Stimulated activated CD8-positive, alpha-beta memory T cell treated with anti-CD3 and anti-CD28 coated beads, Interleukin-15, amount 100 ng/mL, for 48 hours (primary cell): ENCODE measurements at places on chromosomes 7 and 10.

- no peak for DNase-seq
Observed at GRCh38 chr7:87127019-87127418, 25.2 kb upstream of the DMTF1 start.

- DNase-seq: no peak
Observed at GRCh38 chr7:7829667-7830066, 111.3 kb upstream of the RPA3 start.

GRCh38 chr10:132360766-132361447 is 28.9 kb downstream of the LRRC27 start:
- peak; percentile 13 for DNase-seq

- no peak for DNase-seq
Observed at GRCh38 chr10:121838931-121839330, 88.9 kb downstream of the ATE1 start.

DNA sequence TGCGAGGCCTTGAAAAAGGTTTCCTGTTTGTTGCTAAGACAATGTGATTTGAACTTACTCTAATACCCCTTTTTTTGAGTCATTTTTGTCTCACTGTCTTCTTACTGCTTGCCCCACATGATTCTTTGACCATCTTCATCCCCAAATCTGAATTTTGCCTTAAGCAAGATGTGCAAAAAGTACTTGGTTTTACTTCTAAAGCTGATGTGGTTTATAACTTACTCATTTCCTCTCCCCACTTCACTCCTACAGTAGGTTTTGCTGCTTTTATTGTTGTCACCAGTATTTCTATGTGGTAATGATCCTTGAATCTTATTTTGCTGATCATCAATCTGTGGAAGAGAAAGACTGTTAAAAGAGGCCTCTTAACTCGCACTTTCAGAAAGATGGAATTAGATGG is 396.4 kb downstream of the SDK1 start:
- DNase-seq: no peak

DNA sequence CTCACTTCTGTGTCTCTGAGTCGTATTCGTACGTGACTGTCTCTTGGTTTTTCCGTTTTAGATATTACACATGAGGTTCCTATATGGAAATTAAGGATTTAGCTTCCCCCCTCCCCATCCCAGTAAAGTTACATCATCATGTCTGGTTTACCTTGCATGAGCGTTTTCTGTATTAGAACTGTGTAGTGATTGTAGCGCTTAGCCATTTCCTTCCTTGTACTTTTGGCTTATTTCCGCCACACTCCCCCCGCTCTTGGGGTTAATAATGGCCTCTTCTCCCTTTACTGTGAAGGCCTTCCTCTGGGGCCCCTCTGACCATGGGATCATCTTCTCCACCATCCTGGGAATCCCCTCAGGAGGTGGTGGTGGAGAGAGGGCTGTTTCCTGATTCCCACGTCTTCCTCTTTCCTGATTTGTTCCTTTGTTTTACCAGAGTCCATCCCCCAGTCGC is 27.2 kb upstream of the AP5Z1 start:
- no peak for DNase-seq

DNA sequence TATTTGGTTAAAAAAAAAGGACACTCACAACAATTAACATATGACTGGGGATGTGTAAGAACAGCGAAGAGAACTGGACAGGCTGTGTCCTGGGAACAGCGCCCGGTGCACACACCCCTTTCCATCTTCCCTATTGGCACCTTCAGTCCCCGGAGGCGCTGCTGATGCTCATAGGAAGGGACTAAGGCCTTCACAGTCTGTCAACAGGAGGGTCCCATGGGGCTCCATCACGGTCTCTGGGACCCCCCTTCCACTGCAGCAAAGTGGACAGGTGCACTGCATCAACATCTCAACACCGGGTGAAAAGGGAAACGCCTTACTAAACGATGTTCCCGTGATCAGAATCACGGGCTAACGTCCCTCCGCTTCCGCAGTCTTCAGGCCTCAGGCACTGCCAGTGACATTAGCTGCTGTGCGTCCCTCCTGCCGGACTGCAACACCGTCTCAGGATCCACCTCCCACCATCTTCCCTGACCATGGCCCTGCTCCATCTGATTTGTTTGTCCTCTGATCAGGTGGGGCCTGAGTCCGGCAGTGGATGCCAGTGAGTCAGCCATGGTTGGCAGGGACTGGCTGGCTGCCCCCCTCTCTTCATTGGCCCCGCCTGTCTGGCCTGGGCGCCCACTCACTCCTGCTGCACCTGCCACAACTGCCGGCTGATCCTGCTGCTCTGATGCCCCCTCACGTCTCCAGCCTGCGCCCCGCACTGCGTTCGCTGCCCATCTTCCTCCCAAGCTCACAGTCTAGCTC is 614.7 kb downstream of the DNAJB6 start:
- DNase-seq: no peak

GRCh38 chr10:73768881-73769280 is 13.0 kb upstream of the CHCHD1 start:
- DNase-seq: no peak
